ENCODE measurements at places on chromosomes 2 and 18.
A peak's percentile ranks its signal among the peaks of the same experiment; 100 is the strongest.

GRCh38 chr2:82591718-82592117, 1867.4 kb downstream of the SUCLG1 start:
- no peak for DNase-seq

- DNase-seq: no peak
Observed at GRCh38 chr2:216292475-216292874, 79.8 kb downstream of the MARCHF4 start.

DNA sequence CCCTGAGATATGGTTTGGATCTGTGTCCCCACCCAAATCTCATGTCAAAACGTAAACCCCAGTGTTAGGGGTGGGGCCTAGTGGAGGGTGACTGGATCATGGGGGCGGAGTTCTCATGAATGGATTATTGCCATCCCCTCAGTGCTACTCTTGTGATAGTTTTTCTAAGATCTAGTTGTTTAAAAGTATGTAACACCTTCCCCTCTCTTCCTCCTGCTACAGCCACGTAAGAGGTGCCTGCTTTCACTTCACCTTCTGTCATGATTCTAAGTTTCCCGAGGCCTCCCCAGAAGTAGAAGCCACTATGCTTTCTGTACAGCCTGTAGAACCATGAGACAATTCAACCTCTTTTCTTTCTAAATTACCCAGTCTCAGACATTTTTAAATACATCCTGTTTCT, 16.9 kb downstream of the PUM2 start:
- DNase-seq: no peak

DNA sequence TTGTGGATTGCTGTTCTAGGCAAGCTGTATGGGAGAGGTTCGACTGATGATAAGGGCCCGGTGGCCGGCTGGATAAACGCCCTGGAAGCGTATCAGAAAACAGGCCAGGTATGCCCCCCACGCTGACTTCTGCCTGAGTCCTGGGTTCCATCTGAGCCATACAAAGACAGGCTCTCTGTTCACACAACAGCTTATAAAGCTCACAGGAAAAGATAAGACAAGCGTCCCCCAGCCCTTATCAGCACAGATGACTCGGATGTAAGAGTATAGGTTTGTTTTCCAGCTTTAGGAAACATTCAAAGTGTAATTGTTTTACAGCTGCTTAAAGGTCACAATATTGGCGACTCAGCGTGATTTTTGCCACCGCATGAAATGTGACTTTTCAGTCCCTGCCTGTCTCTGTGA, 12.7 kb downstream of the CNDP2 start:
- DNase-seq: no peak

- DNase-seq: no peak
Observed at GRCh38 chr2:173511357-173511756, 156.7 kb downstream of the CDCA7 start.

- DNase-seq: no peak
Observed at GRCh38 chr18:31438402-31438801, 9.1 kb upstream of the DSG3 start.

DNA sequence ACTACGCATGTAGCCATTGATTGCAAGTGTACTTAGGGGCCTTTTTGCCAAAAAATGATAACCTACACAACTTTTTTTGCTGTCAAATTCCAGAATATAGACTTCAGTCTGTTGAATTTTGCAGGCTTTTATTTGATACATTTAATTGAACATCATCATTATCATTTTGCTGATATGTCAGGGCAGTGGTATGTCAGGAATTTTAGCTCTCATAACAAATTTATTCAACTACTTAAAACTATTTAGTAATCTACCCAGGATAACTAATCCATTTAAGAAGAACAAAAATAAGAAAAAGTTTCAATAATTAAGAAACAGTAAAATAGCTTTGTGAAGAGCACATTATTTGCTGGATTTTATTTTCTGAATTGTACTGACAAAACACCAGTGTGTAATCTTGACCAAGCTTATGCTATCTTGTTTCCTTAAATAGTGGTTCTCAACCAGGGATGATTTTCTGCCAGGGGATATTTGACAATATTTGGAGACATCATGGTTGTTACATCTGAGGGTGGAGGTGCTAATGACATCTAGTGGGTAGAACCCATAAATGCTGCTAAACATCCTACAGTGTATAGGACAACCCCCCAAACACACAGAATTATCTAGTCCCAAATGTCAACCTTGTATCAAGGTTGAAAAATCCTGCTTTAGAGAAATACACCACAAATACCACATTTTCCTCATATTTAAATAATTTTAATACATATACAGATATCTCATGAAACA, 12.1 kb upstream of the TTN start:
- DNase-seq: peak; percentile 32

DNA sequence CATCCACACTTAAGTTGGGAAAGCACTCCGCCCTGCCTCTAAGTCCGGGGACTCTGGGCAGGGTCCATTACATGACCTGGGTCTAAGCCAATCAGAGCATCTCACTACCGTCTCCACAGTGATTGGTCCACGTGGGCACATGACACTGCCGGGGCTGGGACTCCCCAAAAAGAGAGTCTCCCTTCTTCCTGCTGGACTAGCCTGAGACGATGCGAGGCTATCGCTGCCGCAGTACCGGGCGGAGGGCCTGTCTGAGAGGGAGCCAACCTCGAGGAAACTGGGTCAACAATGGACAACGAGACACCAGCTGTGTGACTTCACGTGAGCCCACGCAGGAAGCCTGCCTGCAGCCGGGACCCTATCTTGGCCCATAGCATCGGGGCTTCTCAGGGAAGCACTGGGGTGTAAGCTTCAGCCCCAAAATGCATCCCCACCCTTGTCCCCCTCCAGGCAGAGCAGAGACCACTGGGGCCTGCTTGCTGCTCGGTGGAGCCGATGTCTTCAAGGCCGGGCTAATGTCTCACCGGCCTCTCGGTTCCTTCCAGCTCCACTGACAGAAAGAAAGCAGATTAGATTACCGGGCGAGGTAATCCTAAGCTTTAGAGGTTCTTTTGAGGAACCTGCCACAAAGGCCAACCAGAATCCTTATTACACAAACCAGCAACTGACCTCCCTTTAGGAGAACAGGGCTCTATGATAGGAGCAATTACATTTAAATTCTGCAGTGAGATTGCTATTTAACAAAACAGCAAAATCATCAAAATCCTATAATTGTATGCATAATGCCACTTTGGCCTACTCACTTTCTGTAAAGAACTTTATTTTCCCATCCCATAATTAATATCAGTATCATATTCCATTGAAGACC, 21.3 kb upstream of the COPS8 start:
- no peak for DNase-seq

GRCh38 chr18:6954501-6954900, 163.1 kb downstream of the LAMA1 start:
- DNase-seq: no peak

GRCh38 chr2:85794491-85795121, 40.8 kb downstream of the ATOH8 start:
- no peak for DNase-seq

- DNase-seq: peak; percentile 24
Observed at GRCh38 chr2:223306371-223306770, 254.4 kb downstream of the KCNE4 start.

GRCh38 chr18:48629730-48630324, 91.0 kb downstream of the CTIF start:
- peak; percentile 91 for DNase-seq

DNA sequence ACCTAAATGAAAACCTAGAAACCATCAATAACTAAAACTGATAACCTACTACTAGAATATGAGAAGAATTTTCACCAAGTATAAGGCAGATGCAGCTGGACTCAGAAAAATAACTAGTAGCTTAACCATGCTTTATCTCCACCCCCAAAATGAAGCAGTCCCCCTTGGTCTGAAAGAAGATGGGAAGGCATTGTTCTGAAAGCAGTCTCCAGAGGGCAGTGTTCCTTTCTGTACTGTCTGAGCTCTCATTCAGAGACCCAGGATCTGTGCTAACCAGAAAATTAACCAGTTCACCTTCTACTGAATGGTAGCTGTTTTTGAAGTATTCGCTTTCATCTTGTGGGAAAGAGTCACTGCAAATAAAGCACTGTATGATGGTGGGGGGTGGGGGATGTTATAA, 273.0 kb downstream of the PDE11A start:
- peak; percentile 55 for DNase-seq

- DNase-seq: no peak
Observed at GRCh38 chr2:96143848-96144480, 1.3 kb downstream of the DUSP2 start.

- DNase-seq: no peak
Observed at GRCh38 chr2:126222278-126222677, 433.7 kb upstream of the GYPC start.

DNA sequence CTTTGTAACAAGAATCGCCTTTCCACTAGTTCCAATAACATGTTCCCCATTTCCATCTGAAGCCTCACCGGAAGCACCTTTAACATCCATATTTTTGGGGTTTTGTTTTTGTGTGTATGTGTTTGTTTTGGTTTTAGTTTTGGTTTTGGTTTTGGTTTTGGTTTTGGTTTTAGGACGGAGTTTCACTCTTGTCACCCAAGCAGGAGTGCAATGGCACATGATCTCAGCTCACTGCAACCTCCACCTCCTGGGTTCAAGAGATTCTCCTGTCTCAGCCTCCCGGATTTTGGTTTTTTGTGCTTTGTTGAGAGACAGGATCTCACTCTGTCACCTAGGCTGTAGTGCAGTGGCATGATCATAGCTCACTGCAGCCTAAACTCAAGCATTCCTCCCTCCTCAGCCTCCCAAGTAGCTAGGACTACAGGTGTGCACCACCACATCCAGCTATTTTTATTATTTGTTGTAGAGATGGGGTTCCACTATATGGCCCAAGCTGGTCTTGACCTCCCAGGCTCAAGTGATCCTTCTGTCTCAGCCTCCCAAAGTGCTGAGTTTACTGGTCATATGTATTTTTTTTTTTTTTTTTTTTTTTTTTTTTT, 36.3 kb downstream of the TGOLN2 start:
- no peak for DNase-seq

DNA sequence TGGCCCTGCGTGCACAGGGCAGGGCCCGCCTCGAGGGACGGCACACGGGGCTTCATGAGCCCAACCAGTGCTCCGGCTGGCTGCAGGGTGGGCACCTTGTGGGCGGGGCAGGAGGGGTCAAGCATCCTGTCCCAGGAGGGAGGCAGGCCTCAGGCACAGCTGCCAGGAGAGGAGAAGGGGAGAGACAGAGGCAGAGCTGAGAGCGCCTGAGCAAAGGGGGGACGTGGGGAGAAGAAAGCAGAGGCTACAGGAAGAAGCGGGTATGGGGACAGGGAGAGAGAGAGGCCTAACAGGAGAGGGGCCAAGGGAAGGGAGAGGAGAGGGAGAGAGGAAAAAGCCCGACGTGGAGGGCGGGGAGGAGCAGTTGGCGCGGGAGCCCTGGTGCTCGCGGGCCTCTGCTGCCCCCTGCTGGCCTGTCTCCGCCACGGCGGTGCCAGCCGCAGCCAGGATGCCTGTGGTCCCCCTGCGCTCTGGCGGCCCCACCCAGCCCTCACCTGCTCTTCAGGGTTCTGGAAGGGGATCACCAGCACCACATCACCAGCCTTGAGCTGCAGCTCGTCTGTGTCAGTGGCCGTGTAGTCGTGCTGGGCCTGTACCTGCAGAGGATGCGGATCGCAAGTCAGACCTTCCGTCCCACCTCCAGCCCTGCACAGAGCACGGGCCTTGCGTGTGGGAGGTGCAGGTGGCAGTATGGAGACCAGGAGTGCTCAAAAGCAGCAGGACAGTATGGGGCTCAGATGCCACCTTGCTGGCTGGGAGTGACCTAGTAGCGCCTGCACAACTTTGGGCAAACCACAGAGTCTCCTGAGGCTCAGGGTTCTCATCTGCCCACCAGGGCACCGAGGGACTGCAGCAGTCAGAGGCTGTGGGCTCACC, 56.8 kb downstream of the BIN1 start:
- DNase-seq: peak; percentile 94

GRCh38 chr18:11283479-11284161, 134.3 kb upstream of the PIEZO2 start:
- DNase-seq: no peak

GRCh38 chr2:235320326-235320725, 173.5 kb upstream of the AGAP1 start:
- no peak for DNase-seq

All from GM03348 (cell line).